ENCODE measurements at places on chromosomes 7 and 10.

GRCh38 chr10:58115218-58116050, 152.3 kb downstream of the IPMK start:
- H3K36me3 ChIP-seq = no peaks in the 10 kb centered on the region
- H3K27me3 ChIP-seq = peaks cover 3% of the 10 kb centered on the region
- H3K27ac ChIP-seq = no peak overlapping the region
- H3K4me3 ChIP-seq = no peak overlapping the region
- no peak for DNase-seq

GRCh38 chr10:78985973-78986818, 82.6 kb upstream of the ZMIZ1 start:
- no peaks in the 10 kb centered on the region for H3K27me3 ChIP-seq
- H3K4me1 ChIP-seq = peaks cover 16% of the 10 kb centered on the region
- no peaks in the 10 kb centered on the region for H3K36me3 ChIP-seq
- DNase-seq = no peak
- H3K27ac ChIP-seq = no peak overlapping the region
- no peak overlapping the region for H3K4me3 ChIP-seq

- no peaks in the 10 kb centered on the region for H3K27me3 ChIP-seq
- H3K27ac ChIP-seq = no peak overlapping the region
- no peak for DNase-seq
Observed at GRCh38 chr7:50421043-50421442, 29.1 kb downstream of the FIGNL1 start.

GRCh38 chr10:70694418-70695141, 22.3 kb downstream of the ADAMTS14 start:
- H3K27me3 ChIP-seq = no peaks in the 10 kb centered on the region
- H3K4me3 ChIP-seq = no peak overlapping the region
- no peaks in the 10 kb centered on the region for H3K36me3 ChIP-seq

DNA sequence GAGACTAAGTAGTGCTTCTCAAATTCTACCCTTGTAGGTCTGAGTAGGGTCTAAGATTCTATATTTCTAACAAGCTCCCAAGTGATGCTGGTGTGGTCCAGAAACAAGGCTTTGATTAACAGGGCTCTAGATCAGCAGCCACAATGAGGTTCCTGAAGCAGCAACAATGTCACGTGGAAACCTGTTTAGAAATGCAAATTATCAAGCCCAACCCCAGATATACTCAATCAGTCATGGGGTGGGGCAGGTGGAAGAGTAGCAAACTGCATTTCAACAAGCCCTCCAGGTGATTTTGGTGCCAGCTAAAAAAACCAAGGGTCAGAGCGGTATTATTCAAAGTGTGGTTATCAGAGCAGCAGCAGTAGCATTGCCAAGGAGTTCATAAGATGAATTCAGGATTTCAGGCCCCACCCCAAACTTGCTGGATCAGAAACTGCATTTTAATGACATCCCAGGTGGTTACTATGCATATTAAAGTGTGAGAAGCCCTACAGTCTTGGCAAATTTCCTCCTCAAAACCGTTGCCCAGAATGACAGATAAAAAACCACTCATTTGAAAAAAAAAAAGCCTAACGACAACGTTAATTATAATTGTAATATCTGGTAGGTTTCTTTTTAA, 199.2 kb downstream of the AHR start:
- no peak overlapping the region for H3K27ac ChIP-seq
- no peaks in the 10 kb centered on the region for H3K4me1 ChIP-seq
- DNase-seq = no peak
- H3K27me3 ChIP-seq = peaks cover 5% of the 10 kb centered on the region
- H3K4me3 ChIP-seq = no peak overlapping the region

DNA sequence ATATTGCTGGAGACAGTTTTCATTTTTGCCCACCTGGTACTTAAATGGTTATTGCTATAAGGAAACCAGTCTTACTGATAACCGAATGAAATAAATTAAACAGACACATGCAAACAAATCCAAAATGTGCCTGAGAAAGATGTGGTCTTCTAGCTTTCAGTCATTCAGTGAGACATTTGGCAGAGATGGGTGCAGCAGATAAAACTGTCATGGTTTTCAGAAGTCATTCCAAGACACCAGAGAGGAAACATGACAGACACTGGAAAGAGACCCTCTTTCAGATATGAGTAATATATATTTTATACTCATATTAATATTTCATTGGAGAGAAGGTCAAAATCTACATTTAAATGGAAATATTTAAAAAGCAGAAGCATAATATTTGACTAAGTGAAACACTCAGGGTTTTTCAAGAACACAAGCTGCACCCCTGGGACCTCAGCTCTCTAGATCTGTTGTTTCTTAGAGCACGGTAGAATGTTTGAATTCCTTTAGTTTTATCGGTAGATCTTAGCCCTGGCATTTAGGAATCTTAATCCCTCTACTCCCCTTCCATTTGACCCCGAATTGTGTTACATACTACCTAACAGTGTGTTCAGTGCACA, 246.1 kb downstream of the AUTS2 start:
- H3K27me3 ChIP-seq = peaks cover 2% of the 10 kb centered on the region
- H3K4me1 ChIP-seq = peaks cover 19% of the 10 kb centered on the region
- H3K27ac ChIP-seq = no peak overlapping the region
- H3K36me3 ChIP-seq = no peaks in the 10 kb centered on the region
- H3K4me3 ChIP-seq = no peak overlapping the region
- no peak for DNase-seq

DNA sequence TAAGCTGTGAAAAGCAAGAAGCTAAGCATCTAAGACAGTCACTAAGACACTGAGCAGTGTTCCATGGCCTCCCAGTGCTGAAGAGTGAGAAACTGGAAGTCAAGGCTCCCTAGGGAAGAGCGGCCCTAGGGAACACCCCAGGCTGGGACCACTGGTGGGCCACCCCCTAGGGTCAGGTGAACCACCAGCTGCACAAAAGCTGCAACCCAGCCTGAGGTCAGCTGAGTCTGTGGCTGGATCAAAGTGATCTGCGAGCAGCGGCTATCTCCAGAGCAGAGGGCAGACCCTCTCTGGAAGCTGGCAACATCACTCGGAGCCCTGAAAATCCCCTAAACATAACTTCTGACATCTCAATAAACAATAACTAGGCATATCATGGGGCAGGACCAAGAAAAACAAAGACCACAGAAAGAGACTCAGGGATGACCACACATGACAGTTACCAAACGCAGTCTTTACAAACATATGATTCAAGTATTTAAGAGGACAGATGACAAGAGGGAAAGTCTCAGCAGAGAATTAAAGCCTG, 125.8 kb downstream of the DLG5 start:
- no peak for DNase-seq
- H3K36me3 ChIP-seq = no peaks in the 10 kb centered on the region
- peaks cover 11% of the 10 kb centered on the region for H3K27me3 ChIP-seq
- H3K4me1 ChIP-seq = peaks cover 18% of the 10 kb centered on the region

DNA sequence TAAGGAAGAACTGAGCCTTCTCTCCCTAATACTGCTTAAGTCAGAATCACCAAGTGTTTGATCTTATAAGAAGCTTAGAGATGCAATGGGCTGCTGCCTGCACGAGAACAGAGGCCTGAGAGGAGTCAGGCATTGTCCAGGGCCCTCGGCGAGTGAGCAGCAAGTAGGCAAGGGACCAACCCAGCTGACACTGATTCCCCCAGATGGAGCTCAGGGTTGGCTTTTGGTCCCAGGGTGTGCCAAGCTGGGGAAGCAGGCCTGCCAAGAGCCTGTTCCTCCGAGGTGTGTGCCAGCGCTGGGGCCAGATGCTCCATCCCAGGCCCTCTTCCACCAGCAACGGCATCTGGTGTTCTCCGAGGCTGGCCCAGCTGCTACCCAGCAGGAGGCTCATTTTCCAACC, 222.0 kb upstream of the ZMIZ1 start:
- H3K4me1 ChIP-seq = no peaks in the 10 kb centered on the region
- DNase-seq = no peak
- H3K4me3 ChIP-seq = no peak overlapping the region
- H3K36me3 ChIP-seq = no peaks in the 10 kb centered on the region
- H3K27me3 ChIP-seq = no peaks in the 10 kb centered on the region

- H3K27ac ChIP-seq = no peak overlapping the region
- no peak for DNase-seq
- no peak overlapping the region for H3K4me3 ChIP-seq
Observed at GRCh38 chr10:86648704-86649427, 5.5 kb upstream of the OPN4 start.

- DNase-seq = no peak
- H3K4me1 ChIP-seq = peaks cover 53% of the 10 kb centered on the region
- H3K27me3 ChIP-seq = no peaks in the 10 kb centered on the region
- peaks cover 3% of the 10 kb centered on the region for H3K36me3 ChIP-seq
- H3K27ac ChIP-seq = peak overlapping the region; percentile 98
- peak overlapping the region; percentile 93 for H3K4me3 ChIP-seq
Observed at GRCh38 chr7:108525327-108525984, 479 bp downstream of the PNPLA8 start.

GRCh38 chr7:136136906-136137454, 159.8 kb upstream of the MTPN start:
- no peaks in the 10 kb centered on the region for H3K4me1 ChIP-seq
- no peak overlapping the region for H3K27ac ChIP-seq
- no peaks in the 10 kb centered on the region for H3K27me3 ChIP-seq
- no peak for DNase-seq

DNA sequence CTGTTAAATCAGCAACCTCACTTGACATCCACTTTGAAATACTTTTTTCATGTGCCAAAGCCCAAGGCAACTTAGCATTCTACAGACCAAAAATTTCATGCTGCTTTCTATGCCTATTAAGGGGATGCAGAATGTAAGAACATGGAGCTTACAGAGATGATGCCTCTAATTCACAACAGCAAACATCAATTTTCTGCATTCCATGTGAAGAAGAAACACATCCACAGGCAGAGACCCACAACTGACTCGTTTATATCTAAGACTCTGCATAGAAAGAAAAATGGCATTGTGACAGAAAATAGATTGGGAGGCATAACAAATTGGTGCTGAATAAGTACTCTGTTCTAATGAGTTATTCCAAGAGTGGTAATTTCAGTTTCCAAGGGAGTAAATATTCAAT, 107.6 kb downstream of the SGMS1 start:
- no peak for DNase-seq
- peaks cover 4% of the 10 kb centered on the region for H3K36me3 ChIP-seq
- peaks cover 32% of the 10 kb centered on the region for H3K4me1 ChIP-seq

GRCh38 chr10:35409094-35409582, 72.8 kb downstream of the CCNY start:
- no peak overlapping the region for H3K4me3 ChIP-seq
- no peaks in the 10 kb centered on the region for H3K27me3 ChIP-seq
- peaks cover 41% of the 10 kb centered on the region for H3K4me1 ChIP-seq

DNA sequence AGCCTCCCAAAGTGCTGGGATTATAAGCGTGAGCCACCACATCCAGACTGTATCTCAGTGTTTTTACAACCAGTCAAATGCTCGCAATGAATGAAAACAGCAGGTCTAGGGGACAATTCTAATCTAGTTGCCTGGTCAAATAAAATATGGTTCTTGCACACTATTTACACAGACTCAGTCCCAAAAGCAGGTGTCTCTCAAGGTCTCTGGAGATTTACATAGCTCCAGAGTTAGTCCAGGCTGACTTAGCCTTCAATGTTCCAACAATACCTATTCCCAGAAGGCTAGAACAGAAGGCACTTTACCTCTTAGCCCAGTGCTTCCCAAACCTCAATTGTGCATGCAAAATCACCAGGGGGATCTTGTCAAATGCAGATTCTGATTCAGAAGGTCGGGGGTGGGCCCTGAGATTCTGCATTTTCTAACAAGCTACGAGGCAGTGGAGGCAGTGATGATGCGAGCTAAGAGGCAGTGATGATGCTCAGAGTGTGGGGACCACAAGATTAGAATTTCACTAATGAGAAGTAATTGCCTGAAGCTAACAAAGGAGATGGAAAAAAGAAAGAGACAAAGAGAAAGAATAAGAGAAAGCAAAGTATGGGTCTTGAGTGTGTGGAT, 6.4 kb downstream of the KIAA1549 start:
- no peak overlapping the region for H3K27ac ChIP-seq
- no peak for DNase-seq
- peaks cover 23% of the 10 kb centered on the region for H3K27me3 ChIP-seq
- H3K4me3 ChIP-seq = no peak overlapping the region
- no peaks in the 10 kb centered on the region for H3K4me1 ChIP-seq
- no peaks in the 10 kb centered on the region for H3K36me3 ChIP-seq

- no peak overlapping the region for H3K4me3 ChIP-seq
- no peak overlapping the region for H3K27ac ChIP-seq
- no peaks in the 10 kb centered on the region for H3K4me1 ChIP-seq
- H3K27me3 ChIP-seq = no peaks in the 10 kb centered on the region
- H3K36me3 ChIP-seq = no peaks in the 10 kb centered on the region
Observed at GRCh38 chr10:106284802-106285587, 879.5 kb downstream of the SORCS1 start.

DNA sequence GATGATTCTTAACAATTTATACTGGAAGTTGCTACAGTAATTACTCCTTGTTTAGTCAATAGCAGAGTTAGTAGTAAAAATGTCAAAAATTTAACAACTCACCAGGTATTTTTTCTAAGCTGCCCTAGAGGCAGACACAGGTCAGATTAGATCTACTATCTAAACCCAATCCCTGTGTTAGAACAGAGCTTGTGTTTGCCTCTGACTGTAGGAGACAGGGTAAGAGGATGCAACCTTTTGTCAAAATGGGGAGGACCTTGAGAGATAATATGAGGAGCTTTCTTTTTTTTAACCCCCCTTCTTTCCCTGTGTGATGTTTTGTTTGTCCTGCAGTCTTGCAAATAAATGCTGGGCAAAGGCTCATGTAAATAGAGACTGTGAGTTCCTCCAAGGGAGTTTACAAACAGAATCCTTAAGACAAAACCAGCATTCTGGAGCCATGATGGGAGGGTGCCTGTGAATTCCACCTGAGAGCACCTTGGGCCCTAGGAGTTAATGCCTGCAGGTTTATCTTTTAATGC, 353.1 kb downstream of the GATA3 start:
- no peak overlapping the region for H3K4me3 ChIP-seq
- no peak overlapping the region for H3K27ac ChIP-seq
- DNase-seq = no peak
- peaks cover 2% of the 10 kb centered on the region for H3K27me3 ChIP-seq

GRCh38 chr10:114780577-114781184, 40.9 kb upstream of the FHIP2A start:
- no peak for DNase-seq
- no peaks in the 10 kb centered on the region for H3K36me3 ChIP-seq
- peaks cover 3% of the 10 kb centered on the region for H3K4me1 ChIP-seq
- no peak overlapping the region for H3K4me3 ChIP-seq

DNA sequence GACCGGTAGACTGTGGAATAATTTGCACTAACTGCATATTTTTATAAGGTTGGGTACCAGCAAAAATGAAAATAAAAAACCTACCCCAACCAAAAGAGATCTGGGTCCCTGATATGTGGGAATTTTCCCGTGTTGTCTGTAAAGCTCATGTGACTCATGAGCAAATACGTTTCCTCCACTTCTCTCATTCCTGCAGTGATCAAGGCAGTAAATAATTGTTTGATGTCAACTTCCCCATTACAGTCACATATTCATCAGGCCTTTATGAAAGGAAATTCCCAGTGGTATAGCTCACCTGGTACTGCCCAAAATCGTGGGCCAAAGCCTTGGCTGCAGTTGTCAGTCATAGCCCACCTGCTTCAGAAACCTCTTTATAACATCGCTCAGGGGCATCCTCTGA, 166.0 kb upstream of the ANK3 start:
- H3K27ac ChIP-seq = no peak overlapping the region
- H3K27me3 ChIP-seq = no peaks in the 10 kb centered on the region
- H3K4me3 ChIP-seq = no peak overlapping the region
- H3K36me3 ChIP-seq = no peaks in the 10 kb centered on the region
- H3K4me1 ChIP-seq = no peaks in the 10 kb centered on the region

GRCh38 chr7:151851782-151852181, 25.1 kb downstream of the PRKAG2 start:
- peaks cover 39% of the 10 kb centered on the region for H3K4me1 ChIP-seq
- no peaks in the 10 kb centered on the region for H3K27me3 ChIP-seq
- H3K36me3 ChIP-seq = no peaks in the 10 kb centered on the region
- H3K27ac ChIP-seq = peak overlapping the region; percentile 91
- peak; percentile 24 for DNase-seq
